ENCODE measurements at places on chromosomes 7 and 10. TPM values are rescaled to one million over a fixed set of nuclear protein-coding genes. Genes with fewer than 3 reads are reported as not detected.

Gene MRLN
- total RNA-seq: not detected

Gene ALDH18A1
- 101 TPM for total RNA-seq

Gene LRRC18
- total RNA-seq: not detected

Gene MEOX2
- not detected for total RNA-seq
